NCI-H345 (cell line): ENCODE measurements at places on chromosomes 1 and 21.
A peak's percentile ranks its signal among the peaks of the same experiment; 100 is the strongest.

DNA sequence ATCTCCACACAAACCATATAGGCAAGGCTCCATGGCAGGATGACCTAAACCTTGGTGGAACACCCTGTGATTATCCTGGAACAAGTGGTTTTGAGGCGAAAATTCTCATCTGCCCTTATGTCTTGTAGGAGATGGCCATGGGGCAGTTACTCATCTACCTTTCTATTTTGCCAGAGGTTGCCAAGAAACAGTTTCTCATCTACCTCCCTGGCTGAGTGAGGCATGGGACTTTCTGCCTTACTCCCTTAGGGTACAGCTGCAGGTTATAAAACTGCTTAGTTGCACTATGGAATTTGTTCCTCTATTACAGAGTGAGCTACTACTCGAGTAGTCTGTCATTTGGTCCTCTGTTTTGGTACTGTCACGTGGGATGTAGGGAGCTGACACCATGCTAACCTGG, 31.3 kb upstream of the GUCA2A start:
- no peak for DNase-seq

DNA sequence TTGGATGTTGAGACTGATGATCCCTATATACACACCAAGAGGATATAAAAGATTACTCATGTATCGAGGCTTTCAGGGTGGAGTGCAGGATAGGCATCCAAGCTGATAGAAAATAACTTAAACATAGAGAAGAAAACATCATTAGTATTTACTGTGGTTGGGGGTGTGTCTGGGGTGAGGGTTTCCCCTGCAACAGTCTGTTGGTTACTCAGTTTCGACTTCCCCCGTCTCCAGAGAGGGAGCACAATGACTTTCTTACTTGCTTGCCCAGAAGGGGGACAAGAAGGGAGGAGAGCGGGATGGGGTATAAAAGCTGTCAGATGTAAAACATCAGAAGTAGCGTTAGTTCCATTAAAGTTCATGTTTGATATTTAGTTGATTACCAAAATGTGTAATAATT, 717.4 kb upstream of the ZP4 start:
- DNase-seq, result no peak

DNA sequence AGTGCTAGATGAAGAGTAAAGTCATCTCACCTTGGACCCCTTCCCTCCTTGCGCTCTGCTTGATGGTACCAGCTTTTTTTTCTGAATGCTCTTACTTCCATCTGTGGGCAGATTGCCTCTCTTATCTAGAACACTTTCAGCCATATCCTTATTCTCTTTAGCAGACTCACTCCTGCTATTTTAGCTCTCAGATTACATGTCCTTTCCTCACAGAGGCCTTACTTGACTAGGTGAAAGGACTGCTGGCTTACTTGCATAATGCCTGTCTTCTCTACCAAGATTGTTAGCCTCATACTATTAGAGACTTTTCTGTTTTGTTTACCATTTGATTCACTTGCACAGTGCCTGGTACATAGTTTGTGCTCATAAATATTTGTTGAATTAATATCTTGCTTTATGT, 9.3 kb downstream of the IFI44 start:
- no peak for DNase-seq

DNA sequence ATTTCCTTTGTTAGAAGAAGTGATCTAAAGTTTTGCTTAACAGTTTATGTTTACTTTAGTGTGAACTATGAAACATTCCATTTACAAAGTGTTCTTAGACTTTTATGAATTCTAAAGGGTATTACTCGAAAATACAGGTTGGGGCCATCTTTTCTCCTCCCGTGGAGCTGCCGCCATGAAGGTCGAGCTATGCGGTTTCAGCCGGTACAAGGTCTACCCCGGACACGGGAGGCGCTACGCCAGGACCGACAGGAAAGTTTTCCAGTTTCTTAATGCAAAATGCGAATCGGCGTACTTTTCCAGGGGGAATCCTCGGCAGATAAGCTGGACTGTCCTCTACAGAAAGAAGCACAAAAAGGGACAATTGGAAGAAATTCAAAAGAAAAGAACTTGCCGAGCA, 39.8 kb downstream of the DENND1B start:
- DNase-seq, result no peak

DNA sequence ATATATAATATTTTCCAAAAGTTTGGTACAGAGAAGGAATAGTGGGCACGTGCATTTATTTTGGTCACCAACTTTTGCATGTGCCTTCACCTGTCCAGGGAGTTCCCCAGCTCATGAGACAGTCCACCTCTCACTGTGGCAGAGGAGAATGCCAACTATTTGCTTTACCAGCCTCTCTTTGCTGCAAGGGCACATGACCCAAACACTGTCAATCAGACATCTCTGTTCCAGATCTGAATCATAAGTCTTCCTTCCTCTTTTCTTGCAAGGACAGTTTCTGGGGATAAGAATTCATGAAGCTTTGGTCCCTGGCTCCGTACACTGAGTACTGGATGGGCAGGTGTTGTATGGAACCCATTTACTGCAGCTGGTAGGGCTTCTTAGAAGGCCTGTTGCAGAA, 38.6 kb downstream of the C1orf87 start:
- no peak for DNase-seq

- DNase-seq, result no peak
Measured at GRCh38 chr1:144101397-144102045, 129.7 kb upstream of the FAM72C start.

DNA sequence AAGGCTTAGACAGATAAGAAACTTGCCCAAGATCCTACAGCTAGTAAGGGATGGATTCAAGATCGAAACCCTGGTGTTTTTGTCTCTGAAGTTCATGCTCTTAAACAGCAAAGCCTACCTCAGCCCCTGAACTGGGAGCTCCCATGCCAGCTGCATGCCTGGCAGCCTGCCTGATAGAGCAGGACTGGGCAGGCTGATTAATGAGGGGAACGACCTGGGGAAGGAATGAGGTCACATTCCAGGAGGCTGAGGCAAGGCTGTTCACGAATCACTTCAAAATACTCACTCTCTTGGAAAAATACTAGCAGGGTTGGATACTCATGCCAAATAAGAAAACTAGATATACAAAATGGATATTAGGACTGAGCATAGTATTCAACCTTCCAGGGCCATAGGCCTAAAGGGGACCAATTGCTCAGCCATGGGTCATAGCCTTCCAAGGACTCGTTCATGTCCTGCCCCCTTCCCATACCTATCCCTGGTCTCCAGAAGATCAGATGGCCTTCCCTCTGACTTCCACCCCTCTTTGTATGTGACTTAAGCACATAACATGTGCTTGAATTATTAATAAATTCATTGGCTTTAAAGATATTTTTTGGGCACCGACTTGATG, 15.6 kb upstream of the TACSTD2 start:
- no peak for DNase-seq

GRCh38 chr1:223836586-223836985, 9.2 kb downstream of the TP53BP2 start:
- DNase-seq, result no peak

DNA sequence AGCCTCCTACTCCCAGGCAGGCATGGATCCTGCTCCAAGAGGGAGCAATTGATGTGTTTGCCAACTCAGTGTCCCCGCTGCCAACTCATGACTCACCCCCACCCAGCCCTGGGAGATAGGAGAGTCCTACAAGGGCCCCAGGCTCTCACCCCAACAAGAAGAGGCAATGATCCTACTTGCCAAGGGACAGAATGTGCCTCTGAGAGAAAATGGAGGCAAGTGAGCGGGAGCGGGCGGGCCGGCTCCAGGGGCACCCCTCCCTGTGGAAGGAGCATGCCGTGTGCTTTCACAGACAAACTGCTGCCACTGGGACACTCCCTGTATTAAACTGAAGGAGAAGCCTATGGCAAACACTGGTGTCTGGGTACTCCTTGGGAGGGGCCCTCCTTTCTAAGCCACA, 16.7 kb downstream of the PKP1 start:
- DNase-seq, result no peak

- DNase-seq, result peak; percentile 76
Measured at GRCh38 chr1:154325583-154326545, 539 bp downstream of the ATP8B2 start.

DNA sequence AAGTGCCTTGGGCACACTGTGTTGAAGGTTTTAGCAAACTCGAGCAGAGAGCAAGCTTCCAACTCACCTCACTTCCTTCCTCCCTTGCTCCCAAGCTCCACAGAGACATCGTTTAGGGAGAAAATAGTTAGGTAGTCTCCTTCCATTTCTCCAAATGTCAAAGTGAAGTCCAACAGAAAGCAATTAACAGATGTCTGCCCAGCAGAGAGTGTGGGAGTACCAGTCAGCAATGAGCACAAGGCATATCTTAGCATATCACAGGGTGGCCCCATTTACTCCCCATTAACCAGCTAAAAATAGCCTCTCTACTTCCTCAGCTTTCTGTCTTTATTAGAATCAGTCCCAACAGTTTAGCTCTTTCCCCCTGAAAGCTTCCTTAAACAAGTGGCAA, 334.2 kb upstream of the CAMK1G start:
- no peak for DNase-seq

DNA sequence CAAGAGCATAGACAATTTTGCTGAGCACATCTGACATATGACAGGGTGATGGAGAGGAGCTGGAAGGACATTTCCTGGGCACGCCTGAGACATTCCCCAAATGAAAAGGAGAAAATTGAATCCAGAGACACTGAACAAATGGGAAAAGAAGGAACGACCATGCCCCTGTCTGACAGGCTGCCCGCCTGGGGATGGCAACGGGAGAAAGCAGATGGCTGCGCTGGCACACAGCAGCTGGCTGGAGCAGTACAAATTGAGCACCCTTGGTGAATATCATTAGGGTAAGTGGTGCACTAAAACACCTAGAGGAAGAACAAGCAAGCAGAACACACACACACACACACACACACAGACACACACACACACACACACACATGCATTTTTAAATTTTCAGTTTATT, 174.3 kb upstream of the DUSP10 start:
- no peak for DNase-seq

GRCh38 chr1:231584117-231584516, 42.5 kb upstream of the DISC1 start:
- peak; percentile 9 for DNase-seq

DNA sequence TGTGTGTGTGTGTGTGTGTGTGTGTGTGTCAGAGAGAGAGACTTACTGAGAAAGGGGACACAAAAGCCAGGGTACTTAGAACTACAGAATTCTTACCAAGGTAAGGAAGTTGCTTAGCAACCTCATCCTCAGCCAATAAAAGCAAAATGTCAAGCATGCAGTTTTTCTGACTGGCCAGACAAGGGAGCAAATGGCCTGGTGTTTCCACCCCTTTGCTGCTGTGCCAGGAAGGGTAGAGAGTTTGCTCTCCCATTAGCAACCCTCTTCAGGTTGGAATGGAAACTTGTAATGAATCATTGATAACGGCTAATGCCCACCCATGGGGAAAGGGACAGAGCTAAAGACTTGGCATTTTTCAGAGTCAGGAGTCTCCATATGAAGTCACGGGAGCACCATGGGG, 10.6 kb downstream of the RXRG start:
- peak; percentile 27 for DNase-seq

DNA sequence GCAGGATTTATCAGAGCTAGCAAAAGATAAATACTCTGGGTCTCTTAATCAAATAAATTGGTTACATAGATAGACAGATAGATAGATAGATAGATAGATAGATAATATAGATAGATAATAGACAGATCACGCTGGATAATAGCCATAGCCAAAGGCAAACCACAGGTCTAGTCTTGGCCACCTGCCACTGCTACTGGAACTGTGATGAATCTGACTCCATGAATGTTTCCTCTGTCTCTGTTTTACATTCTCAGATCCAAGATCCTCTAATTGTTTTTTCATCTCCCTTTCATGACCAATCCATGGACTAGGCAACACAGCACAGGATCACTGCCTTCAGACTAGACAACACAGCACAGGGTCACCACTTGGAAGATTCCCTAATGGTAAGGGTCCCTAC, 444.7 kb upstream of the NFIA start:
- DNase-seq, result no peak

DNA sequence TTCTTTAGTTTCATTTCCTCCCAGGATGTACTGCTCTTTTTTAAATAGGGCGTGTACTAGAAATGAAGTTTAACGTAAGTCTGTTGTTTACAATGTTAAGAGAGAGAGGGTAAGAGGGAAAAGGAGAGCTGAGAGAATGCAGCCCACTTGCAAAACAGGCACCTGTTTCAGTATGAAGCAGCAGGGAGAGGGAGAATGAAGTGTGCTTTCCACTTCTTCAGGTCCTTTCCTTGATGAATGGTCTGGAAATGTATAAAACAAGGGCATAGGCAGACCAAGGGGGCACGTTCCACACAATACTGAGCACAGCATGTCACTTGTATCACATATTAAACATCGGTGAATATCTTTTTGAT, 2.0 kb downstream of the KCNA3 start:
- peak; percentile 6 for DNase-seq

- DNase-seq, result no peak
Measured at GRCh38 chr1:220121791-220122530, 28.0 kb downstream of the IARS2 start.

DNA sequence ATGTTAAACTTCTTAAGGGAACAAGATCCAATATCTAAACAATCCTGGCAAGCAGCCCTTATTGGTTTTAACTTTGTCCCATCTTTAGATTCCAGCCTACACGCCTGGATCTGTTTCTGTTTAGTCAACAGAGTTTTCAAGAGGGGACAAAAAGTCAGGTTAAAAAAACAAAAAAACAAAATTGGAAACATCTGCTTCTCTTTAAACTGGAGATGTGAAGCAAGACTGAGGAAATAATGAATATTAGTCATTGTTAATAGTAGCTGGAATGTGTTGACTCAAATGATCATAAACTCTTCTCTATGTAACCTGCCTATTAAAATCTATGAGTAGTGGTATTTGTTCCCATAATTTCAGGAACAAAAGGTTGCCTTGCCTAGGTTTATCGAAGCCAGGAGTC, 55.0 kb downstream of the NID1 start:
- DNase-seq, result no peak

DNA sequence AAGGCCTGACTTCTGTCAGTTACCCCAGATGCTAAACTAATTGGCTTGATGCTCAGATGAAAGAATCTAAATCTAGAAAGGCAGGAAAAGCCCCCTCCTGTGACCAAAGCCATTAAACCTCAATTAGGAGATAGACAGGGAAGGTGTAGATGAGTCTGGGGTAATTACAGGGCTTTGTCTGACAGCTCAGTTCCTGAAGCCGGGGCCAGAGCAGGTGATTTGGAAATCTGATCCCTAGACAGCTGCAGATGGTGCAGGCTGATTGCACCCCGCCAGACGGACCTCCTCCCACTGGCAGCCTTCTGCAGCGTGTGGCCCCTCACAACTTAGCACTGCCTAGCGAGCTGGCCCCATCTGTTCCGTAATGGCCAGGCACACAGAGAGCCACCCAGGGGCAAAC, 395.1 kb downstream of the HLX start:
- peak; percentile 73 for DNase-seq

DNA sequence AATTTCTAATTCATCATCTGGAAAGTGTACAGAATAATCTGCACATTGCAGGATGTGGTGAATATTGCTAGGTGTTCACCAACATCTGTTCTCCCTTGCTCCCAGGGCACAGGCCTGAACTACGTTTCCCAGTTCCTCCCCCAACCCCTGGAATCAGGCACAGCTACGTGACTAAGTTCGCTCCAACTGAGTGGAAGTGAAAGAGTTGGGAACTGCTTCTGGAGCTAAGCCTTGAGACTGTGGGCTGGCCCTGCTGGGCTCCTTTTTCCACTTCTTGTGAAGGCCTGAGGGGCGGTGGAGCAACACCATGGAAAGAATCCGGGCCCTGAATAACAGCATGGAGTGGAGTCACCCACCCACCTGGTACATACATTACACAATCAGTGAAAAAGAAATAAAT, 534.6 kb downstream of the SMYD3 start:
- DNase-seq, result no peak

GRCh38 chr1:30524840-30525617, 198.4 kb downstream of the MATN1 start:
- DNase-seq, result no peak
